ENCODE measurements at places on chromosomes 12 and 14. TPM values are rescaled to one million over a fixed set of nuclear protein-coding genes. Genes with fewer than 3 reads are reported as not detected.

GRCh38 chr12:59603754-59604153, 7.9 kb downstream of the SLC16A7 start:
- no peak for DNase-seq

Gene DHH
- not detected for total RNA-seq

- no peak for DNase-seq
These were observed 92.8 kb downstream of the DIO3 start for GRCh38 chr14:101654051-101654450.

DNA sequence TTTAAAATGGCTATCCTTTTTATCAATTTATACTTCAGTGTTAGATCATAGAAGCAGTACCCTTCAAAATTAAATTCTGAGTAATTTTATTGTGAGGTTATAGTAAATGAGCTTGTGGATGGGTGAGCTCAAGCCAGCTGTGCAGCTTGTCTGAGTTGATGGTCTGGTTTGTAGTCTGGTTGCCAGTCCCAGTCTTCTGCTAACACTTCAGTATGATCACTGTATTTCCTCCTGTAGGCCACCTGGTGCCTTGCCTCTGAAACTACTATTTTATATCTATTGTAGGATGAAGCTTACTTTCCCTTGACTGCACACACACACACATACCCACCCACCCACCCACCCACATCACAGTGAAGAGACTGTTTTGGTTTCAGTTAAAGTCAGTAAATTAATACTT, 496.4 kb downstream of the PCNX1 start:
- DNase-seq: no peak

DNA sequence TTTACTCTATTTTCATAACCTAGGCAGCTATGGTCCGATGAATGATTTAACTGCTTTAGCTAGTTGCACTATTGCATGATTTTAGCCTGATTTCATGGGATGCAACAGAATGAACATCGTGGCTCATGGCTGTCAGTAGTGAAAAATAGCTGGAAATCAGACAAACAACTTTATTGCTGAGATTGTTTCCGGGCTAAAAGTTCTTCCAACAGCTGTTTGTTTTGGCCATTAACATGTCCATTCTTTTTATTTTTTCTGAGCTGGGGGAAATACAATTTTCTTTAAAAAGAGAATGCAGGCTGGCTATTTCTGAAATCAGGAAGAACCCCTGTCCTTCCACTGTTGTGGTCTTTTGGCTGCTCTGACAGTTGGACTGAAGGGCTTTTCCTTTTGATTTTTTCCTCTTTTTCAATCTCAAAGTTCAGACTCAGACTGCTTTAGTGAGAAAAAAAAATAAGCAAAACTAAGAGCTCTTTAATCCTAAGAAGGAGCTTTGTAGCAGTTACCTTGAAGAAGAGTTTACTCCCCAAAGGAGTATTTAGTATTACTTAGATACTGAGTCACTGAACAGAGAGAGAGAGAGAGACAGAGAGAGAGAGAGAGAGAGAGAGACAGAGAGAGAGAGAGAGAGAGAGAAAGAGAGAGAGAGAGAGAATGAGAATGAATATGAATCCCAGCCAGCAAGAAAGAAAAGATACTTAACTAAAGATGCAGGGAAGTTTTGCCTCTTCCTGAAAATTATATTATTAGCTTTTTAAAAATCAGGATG, at the start of gene NAV3:
Gene NAV3 (plus strand): TSS at position 312 of the 769 bp plus-strand sequence. CDS start 568 bp downstream, outside the sequence.
- DNase-seq: no peak

Measured in A172 (cell line).